Activated CD4-positive, alpha-beta memory T cell treated with anti-CD3 and anti-CD28 coated beads for 36 hours (primary cell): ENCODE measurements at places on chromosomes 5 and 9.
A peak's percentile ranks its signal among the peaks of the same experiment; 100 is the strongest.

DNA sequence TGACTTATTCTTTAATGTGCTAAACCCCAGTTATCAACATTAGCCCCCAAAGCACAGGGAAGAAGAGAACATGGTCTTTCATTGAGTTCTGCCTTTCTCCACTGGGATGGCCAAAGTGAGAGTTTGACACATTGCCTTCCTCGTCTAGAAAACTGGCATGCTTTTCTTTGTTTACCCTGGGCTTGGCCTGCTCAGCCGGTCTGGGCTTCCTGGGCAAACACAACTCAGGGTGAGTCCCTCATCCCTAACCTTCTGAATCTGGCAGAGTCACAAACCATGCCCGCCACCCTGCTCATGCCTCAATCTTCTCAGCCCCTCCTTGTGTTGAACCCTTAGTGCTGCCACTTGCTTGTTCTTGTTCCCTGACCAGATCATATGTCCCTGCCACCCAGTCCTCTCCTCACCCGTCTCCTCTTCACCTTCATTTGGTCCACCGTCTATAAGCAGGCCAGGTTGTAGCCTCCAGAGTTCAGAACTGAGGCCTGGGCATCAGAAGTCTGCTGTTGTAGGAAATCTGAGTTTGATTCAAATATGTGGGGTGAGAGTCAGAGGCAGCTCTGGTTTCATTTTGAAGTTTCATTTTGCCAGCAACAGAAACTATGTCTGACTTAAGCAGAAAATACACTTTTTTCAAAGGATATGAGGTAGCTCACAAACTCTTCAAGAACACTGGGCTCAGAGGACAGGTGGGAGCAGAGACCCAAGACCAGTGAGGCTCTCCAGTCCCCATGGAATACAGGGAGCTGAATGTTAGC, 217.6 kb downstream of the NDUFS4 start:
- no peak for DNase-seq

GRCh38 chr9:135624282-135624681, 15.1 kb downstream of the GLT6D1 start:
- no peak for DNase-seq

DNA sequence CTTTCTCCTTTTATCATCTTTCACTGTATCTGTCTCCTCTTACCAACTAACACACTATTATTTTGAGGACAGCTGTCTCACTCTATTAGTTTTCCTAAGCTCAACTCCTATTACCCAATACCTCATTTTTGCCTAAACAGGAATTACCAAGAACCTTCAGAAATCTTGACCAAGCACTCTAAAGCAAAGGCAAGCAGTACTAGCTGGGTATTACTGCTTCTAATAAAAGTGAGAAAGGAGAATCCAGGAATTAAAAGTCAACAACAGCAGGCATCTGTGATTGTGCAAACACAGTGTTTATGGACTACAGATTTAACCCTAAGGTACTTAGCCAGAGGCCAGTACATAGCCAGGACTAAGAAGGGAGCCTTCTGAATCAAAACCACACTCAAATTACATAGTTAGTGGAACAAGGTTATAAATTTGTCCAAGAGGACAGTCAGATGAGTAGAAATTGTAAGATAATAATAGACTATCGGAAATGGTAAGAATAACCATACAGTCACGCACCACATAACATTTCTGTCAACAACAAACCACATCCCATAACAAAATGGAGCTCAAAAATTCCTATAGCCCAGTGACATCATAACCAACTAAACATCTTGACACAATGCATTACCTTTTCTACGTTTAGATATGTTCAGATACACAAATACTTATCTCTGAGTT, 8.3 kb downstream of the RFX3 start:
- no peak for DNase-seq

- peak; percentile 13 for DNase-seq
Observed at GRCh38 chr9:132673355-132673754, 3.1 kb downstream of the GTF3C4 start.

DNA sequence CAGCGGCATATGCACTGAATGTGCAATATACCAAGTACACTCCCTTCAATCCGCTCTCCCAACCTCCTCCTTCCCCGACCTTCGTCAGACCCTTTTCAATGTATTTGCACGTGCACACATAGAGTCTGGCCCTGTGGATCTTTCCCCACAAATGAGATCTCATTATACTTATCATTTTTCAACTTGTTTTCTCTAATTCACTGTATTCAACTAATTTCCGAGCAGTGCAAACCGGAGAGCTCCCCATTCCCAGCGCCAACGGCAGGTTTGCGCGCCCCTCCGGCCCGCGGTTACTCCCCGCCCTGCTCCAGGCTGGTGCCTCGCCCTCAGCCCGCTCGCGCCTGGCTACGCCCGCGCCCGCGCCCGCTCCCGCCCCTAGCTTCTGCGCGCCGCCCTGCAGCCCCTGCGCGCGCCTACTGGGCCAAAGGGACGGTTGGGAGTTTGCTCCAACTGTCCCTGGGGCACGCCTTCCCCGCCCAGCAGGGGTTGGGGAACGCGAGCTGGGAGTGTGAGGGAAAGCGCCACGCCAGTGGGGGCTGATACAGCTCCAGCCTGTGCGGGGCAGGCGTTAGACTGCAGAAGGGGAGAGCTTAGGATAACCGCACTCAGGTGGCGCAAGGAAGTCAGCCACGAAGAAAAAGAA, 3.3 kb upstream of the CDC20B start:
- DNase-seq, result peak; percentile 46

DNA sequence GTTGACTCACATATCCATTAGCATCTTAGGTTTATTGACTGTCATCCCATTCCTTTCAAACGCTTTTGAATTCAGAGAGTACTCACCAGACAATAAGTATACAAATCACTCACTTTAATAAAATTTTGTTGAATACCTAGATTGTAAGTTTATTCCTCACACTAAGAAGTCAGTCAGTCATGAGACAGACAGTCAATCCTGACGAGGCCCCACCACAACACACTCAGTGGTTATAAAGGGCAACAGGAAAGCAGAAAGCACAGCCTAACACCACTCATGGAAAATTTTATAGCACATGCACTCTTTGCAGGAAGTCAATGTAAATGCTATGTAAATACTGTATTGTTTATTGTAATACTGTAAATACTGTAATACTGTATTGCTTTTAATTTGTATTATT, 176.3 kb upstream of the PTGER4 start:
- DNase-seq, result peak; percentile 67

DNA sequence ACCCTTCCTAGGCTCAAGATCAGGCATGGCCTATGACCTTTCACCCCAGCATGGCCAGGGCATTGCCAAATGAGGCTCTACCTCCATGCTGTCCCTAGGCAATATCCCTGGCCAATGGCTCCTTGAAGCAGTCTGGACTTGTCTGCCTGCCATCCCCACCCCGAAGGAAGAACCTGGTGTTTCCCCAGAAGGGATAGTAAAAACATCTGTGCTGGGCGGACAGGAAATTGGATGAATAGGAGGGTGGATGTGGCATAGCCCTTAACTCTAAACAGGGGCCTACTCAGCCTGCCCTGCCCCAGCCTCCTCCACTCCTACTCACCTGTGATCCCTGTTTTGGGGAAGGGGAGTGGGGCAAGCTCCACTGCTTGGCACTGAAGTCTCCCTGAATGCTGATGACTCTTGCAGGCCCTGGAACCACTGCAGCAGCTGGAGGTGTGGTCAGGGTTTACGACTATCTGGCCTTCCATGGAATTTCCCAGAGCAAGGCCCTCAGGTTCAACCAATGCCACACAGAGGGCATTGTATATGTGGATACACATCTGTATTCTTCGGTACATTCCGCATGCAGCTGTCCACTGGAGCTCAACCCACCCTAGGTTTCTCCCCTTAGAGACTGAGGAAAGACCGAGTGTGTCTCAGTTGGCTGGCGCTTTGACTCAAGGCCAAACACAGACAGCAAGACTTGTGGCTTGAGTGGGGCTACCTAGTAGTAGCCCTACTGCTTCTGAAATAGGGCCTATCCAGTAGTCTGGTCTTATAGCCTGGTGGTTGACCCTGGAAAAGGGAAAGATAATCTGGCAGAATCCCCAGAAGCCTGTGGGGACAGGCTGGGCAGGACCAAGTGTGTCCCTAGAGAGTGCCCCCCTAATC, 6.4 kb upstream of the P4HA2 start:
- DNase-seq, result no peak

GRCh38 chr5:124034963-124035362, 523.0 kb downstream of the CSNK1G3 start:
- no peak for DNase-seq

DNA sequence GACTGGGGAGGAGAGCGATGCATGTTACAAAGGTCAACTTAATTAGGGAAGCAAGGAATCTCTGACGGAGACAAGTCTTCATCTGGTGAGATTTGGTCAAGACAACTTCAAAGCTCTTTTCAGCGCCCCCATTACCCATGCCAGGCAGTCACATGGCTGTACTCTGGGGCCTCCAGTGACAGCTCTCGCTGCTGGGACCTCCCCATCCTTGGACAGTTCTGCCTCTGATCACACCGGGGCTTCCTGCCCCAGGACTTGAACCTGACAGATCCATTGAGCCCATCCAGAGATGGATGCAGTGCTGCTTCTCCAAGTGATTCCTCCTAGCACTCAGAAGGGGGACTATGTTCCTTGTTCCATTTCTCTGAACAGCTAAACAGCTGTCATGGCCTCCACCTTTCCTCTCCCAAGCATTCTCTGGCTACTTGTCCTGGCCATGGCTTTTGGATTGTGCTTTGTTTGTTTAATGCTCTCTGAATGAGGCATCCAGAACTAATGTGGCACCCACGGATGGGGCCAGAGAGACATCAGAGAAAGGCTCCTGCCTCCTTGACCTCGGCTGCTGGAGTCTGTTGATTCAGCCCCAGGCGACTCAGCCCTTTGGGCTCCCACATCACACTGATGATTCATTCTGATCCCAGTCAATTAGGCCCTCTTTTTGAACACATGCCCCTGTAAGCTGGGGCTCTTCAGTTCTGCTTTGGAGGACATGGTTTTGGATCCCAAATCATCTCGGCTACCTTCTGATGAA, 122.1 kb upstream of the ADAMTS16 start:
- no peak for DNase-seq
